Naive thymus-derived CD8-positive, alpha-beta T cell (primary cell): ENCODE measurements at places on chromosomes 3 and 15. TPM values are rescaled to one million over a fixed set of nuclear protein-coding genes. Genes with fewer than 3 reads are reported as not detected.

OR5H1 gene
- total RNA-seq: not detected

SKOR1 gene
- total RNA-seq: 1.0 TPM

TLR9 gene
- 2.4 TPM for total RNA-seq

ACTC1 gene
- not detected for total RNA-seq

COL6A6 gene
- not detected for total RNA-seq

DNA sequence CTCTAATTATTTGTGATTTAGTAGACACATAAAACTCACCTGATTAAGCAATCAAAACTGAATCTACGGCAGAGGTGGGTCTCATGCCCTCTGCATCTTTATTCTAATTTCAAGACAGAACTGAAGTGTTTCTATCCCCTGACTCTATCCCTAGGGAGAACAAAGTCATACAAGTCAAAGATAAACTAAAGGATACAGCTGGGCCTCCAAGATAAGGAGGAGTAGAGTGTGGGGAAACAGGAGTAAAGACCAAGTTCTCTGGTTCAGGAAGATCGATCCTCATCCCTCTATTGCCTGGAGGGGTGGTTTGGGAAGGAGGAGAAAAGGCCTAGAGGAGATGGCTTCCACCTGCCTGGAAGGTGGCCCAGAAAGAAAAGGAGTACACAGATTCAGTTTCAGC lies 58.7 kb upstream of the BBX start:
- DNase-seq: no peak

DNA sequence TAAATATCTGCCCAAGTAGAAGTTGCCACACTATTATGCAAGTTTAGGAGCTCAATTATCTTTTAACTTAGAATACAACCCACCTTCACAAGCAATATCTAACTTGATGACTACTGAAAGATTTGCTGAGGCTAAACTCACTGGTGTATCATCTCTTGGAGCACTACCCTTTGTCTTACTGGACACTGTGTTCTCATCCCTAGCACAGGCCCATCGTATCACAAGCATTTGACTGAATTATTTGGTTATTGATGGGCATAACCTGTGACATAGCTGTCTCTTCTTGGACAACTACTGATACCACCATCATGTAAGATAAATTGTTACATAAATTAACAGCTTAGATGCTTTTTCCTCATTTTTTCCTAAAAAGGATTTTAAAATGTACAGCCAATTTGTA lies 216.2 kb upstream of the THBS1 start:
- DNase-seq: no peak

- DNase-seq: no peak
Observed at GRCh38 chr15:35602836-35603235, 56.9 kb upstream of the DPH6 start.

- DNase-seq: peak; percentile 85
Observed at GRCh38 chr3:120095226-120095978, 1.2 kb upstream of the GSK3B start.

GRCh38 chr3:53730576-53730975 lies 115.6 kb downstream of the CHDH start:
- DNase-seq: no peak

DNA sequence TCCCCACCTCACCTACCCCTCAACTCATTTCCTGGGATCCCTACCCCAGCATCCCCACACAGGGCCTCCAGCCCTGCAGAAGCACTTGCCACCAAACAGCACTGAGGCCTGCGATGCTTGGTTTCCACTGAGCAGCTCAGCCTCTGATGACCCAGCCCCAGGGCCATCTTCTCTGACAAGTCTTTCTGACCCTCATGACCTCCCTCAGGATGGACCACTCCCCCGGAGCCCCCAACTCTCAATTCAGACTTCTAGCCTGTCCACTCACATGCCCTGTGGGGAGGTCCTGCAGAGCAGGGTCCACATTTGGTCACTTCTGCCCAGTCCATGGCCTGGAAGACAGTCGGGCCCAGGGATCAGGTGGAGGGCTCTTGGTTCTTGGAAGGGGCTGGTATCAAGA lies 63.4 kb upstream of the SPATA12 start:
- no peak for DNase-seq

DNA sequence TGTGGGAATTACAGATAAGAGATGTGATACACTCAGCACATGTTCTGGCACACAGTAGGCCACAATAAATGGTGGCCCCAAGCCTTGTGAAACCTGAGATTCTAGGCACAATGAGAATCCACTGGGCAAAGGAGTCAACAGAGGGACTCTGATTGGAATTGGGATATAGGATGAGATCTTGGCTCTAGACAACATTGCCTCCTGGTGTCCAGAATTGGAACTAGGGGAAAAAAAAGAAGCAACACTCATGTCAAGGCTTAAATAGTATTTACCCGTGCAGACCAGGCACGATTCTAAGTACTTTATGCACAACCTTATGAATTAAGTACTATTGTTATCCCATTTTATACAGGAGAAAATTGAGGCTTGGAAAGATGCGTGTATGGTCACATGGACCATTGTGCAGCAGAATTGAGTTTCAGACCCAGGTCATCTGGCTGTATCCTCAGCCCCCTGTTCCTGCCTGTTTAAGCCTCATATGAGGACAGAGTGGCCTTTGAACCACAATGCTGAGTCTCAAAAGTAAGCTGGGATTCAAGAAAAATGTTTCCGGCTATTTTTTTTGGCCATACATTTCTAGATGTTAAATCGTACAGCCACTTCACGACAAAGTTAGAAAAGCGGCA lies 124.8 kb downstream of the SV2B start:
- no peak for DNase-seq

DNA sequence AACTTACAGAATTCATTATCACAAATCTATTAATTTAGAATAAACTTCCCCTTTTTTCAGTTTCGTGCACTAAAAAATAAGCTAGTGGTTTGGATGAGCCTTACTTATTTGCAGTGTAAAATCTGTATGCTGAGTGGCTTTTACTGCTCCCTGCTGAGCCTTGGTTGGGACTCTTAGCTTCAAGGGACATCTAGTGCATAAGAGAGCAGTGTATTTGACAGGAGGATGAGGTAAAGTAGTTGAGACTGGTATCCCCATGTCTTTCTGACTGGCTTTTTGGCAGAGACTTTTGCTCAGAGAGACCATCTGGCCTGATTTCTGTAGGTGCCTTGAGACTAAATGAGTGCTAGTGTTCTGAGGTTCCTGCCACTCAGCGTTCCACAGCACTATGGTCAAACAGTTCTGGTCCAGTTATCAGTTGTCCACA lies 11.8 kb downstream of the CAPN7 start:
- no peak for DNase-seq

GRCh38 chr3:127135241-127136023 lies 57.5 kb upstream of the PRR23E start:
- no peak for DNase-seq

GRCh38 chr3:98728672-98729071 lies 34.5 kb upstream of the ST3GAL6 start:
- DNase-seq: no peak

DNA sequence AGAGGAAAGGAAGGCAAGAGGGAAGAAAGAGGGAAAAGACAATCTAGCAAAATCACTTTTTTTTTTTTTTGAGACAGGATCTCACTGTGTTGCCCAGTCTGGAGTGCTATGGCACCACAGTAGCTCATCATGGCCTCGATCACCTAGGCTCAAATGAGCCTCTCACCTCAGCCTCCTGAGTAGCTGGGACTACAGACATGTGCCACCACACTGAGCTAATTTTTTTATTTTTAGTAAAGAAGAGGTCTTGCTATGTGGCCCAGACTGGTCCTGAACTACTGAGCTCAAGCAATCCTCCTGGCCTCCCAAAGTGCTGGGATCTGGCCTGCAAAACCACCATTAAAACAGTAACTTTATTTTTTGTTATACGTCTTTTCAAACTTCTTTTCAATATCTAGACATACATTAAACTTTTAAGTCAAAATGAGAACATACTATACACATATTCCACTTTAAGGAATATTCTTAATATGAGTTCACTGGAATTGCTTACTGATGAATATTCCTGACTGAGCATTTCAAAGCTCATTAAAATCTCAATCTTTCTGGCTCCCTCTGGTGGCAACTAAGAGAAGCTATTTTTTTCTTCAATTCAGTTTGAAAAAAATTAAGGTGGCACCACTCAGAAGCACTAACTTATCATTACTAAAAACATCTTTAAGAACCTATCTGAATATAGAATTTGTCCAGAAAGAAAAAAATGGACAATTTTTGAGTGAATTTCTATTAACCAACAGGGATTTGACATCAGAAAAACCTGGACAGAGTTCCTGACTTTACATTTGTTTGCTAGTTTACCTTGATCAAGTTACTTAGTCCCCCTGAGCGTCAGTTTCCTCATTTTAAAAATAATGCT lies 40.9 kb downstream of the UACA start:
- no peak for DNase-seq

GRCh38 chr3:106302451-106303221 lies 433.8 kb upstream of the CBLB start:
- no peak for DNase-seq

DNA sequence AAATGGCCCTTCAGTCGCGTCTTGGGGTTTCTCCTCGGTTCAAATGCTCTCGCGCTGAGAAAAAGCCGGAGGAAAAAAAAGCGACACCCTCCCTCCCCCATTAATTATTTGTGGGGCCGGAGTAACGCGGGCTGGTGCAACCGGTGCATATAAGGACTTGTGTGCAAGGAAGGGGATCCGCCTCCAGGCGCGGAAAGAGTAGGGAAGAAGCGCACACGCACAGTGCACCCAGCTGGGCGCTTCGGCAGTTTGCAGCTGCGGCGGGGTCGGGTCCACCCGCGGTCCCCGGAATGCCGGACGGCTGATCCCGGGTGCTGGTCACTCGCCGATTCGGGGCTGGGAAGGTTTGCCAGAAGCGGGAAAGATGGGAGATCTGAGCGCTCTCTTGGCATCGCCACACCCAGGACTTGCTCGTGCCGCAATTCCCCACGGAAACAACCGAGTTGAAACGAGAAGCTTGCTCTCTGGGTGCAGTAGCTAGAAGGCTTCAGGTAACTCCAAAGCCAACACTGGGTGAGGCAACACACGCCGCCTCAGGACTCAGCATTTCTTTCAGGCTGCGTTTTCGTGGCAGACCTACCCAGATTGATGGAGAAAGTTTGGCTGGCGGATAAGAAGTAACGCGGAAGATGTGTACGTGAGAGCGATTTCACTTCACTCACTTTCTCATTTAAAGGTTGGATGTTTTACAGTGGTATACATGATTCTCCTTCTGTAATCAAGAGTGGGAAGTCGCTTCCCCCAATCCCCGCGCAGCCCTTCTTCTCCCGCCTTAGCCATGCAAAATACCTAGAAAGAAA lies 720 bp upstream of the TNIK start:
- DNase-seq: no peak

- no peak for DNase-seq
Observed at GRCh38 chr3:76372497-76372896, 587.1 kb upstream of the ZNF717 start.

- no peak for DNase-seq
Observed at GRCh38 chr15:101242999-101243336, 8.9 kb downstream of the CHSY1 start.

- no peak for DNase-seq
Observed at GRCh38 chr3:192122832-192123594, 604.3 kb downstream of the FGF12 start.

DNA sequence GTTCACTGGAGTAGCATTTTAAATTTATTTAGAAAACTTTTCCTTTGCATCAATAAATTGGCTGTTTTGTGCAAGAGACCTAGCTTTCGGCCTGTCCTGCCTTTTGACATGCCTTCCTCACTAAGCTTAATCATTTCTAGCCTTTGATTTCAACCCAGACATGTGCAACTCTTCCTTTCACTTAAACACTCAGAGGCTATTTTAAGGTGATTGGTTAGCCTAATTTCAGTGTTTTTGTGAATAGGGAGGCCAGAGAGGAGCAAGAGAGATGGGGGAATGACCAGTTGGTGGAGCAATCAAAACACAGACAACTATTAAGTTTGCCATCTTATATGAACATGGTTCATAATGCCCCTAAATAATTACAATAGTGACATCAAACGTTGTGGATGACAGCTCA lies 333.4 kb downstream of the SLC9A9 start:
- DNase-seq: no peak

DNA sequence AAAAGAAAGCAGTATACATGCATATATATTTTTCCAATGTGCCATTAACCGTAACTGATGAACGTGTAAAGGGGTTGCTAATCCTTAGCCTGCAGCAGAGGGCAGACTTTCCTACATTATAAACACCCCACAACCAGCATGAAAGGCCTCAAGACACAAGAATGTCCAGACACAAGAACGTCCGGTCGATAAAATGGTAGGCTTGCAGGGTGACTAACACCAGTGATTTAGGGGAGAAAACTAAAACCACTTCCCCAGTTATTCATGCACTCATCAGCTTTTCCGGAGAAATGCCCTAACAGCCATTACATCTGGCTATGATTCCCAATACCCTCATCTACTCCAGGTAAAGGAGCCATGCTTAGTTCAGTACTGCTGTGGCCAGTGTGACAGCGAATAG lies 57.4 kb downstream of the LRTM1 start:
- DNase-seq: no peak

GRCh38 chr15:74240897-74241614 lies 4.9 kb downstream of the CCDC33 start:
- DNase-seq: peak; percentile 31

DNA sequence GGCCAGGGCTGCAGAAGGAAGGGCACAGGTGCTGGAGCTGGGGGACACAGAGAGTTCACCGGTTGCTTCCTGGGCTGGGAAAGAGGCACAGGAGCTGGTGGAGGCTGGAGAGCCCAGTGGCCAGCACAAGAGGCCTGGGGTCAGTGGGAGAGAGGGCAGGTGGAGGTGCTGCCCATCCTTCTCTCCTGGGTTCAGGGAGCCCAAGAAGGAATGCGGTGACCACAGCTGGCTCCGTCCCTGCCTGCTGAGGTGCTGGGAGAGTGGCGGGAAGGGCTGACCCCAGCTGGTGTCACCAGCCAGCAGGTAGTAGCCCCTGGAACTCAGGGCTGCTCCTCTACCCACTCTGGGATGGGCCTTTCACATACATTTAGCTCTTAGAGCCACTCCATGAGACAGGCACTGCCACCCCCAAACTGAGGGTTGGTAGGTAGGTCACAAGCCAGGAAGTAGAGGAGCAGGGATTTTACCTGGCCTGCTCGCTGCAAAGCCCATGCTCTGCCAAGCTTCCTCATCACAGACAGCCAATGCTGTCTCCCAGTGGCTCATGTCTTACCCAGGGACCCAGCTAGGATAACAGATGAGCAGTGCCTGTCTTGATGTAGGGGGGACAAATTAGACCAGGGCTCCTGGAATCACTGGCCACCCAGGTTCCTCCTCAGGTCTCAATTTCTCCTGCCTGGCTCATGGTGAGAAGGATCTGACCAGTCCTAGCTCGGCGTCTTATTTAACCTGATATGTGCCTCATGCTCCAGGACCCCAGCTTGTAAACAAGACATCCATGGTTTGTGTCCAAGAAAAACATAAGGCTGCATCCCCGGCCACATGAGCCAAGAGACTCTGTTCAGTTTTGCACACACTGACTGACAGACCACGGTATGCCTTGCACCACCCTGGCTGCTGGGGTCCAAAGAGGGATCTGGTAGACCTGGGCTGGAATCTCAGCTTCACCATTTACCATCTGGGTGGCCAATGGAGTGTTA lies 119.2 kb downstream of the CORO2B start:
- DNase-seq: no peak
